ENCODE measurements at places on chromosomes 5 and 9.
A peak's percentile ranks its signal among the peaks of the same experiment; 100 is the strongest.

DNA sequence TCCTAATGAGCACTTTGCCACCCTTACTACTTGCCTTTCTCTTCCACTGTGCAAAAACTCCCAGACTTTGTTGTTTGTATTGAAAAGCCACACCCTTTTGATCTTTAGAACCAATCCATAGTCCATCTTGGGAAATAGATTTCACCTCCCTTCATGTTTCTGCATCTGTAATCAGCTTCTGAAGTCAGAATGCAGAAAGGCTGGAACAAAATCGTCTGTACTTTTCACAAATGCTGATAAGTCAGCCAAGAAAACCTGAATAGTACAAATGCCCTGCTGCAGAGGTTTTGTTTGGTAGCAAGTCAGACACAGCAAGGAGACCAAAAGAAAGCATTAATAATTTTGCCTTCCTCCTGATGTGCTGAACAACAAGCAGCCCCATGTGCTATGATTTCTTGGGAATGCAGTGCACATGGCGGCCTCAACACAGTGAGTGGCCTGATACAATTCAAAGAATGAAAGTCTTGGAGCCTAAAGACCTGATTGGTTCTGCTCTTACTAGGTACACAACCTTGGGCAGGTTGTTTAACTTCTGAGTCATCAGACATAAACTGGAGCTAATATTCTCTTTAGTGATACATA is 59.2 kb upstream of the STK32A start:
- DNase-seq = no peak
- H3K27me3 ChIP-seq = peaks cover 5% of the 10 kb centered on the region
- no peaks in the 10 kb centered on the region for H3K4me1 ChIP-seq
- H3K4me3 ChIP-seq = no peak overlapping the region
- H3K36me3 ChIP-seq = no peaks in the 10 kb centered on the region

GRCh38 chr5:64273276-64273675 is 107.6 kb downstream of the RNF180 start:
- no peak overlapping the region for H3K4me3 ChIP-seq
- H3K36me3 ChIP-seq = no peaks in the 10 kb centered on the region
- no peak overlapping the region for H3K27ac ChIP-seq
- H3K27me3 ChIP-seq = no peaks in the 10 kb centered on the region
- no peaks in the 10 kb centered on the region for H3K4me1 ChIP-seq
- no peak for DNase-seq

DNA sequence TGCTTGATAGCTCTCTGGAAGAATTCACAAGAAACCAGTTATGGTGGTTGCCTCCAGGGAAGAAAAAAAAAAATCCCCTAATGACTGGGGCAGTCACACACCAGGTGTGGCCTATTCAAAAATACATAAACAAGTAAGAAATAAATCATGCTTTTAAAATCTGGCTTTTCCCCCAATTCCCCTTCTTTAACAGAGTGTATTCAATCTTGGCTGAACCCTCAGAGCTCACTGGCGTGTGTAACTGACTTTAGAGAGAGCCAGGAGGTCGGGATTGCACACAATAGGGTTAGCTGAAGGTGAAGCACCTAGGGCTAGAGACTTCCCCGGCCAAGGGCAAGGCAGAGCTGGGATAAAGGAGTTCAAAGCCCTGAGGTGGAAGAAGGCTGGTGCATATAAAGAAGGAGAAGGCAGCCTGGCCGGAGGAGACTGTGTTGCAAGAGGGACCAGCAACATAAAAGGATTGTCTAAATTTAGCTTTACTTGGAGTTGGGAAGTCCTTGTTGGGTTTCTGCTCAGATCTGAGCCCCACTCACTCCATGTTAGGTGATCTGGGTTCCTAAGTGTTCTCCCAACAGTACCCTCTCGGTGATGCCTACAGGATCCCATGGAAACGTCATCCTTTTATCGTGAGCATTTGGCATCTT is 19.7 kb downstream of the FNBP1 start:
- H3K27ac ChIP-seq = peak overlapping the region; percentile 86
- DNase-seq = no peak
- H3K36me3 ChIP-seq = peaks cover 50% of the 10 kb centered on the region
- H3K4me1 ChIP-seq = peaks cover 100% of the 10 kb centered on the region
- H3K27me3 ChIP-seq = no peaks in the 10 kb centered on the region

DNA sequence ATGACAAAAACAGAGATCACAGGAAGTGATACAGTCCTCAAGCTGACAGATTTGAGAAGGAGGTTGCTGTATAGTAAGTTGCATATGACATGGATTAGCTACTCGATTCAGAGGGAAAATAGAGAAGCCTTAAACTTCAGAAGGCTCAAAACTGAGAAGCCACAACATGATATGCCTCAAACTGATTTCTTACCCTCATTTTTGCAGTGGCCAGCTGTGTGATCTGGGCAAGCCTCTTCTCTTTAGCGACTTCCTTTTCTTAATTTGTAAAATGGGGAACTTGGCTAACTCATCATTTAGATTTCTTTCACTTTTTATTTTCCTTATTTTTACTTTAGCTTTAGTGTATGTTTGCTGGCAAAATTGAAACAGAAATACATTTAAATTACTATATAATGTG is 421.1 kb downstream of the KIF4B start:
- H3K4me1 ChIP-seq = no peaks in the 10 kb centered on the region
- H3K27ac ChIP-seq = no peak overlapping the region
- no peak for DNase-seq
- no peak overlapping the region for H3K4me3 ChIP-seq
- H3K27me3 ChIP-seq = no peaks in the 10 kb centered on the region
- no peaks in the 10 kb centered on the region for H3K36me3 ChIP-seq

- no peaks in the 10 kb centered on the region for H3K36me3 ChIP-seq
- H3K27ac ChIP-seq = no peak overlapping the region
- H3K4me1 ChIP-seq = peaks cover 11% of the 10 kb centered on the region
- DNase-seq = no peak
- no peak overlapping the region for H3K4me3 ChIP-seq
Measured at GRCh38 chr5:57332361-57332760, 150.2 kb downstream of the ACTBL2 start.

- H3K4me1 ChIP-seq = peaks cover 44% of the 10 kb centered on the region
- peak; percentile 33 for DNase-seq
- H3K27me3 ChIP-seq = peaks cover 15% of the 10 kb centered on the region
Measured at GRCh38 chr5:177495243-177496060, 2.0 kb downstream of the PDLIM7 start.

DNA sequence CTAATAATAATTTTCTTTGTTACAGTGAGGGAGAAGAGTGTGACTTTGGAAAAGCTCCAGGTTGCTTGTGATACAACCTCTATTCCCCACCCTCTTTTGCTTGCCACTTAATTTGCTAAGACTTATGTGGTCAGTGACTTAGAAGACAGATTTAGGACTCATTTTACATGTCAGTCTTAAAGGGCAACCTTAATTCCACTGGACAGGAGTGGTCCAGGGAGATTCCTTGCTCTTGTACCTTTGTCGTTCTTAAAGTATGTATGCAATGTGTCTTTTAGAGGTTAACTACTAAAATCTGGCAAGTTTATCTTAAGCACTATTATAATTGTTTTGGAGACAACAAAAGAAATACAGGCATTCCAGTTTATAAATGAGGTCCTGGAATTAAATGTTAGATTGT is 20.0 kb downstream of the SLC30A5 start:
- no peaks in the 10 kb centered on the region for H3K4me1 ChIP-seq
- H3K4me3 ChIP-seq = no peak overlapping the region
- no peak for DNase-seq

GRCh38 chr9:134570151-134570621 is 71.4 kb upstream of the COL5A1 start:
- no peak overlapping the region for H3K27ac ChIP-seq
- H3K4me3 ChIP-seq = no peak overlapping the region
- no peaks in the 10 kb centered on the region for H3K4me1 ChIP-seq
- no peak for DNase-seq

- no peaks in the 10 kb centered on the region for H3K36me3 ChIP-seq
- H3K27ac ChIP-seq = no peak overlapping the region
- H3K4me3 ChIP-seq = no peak overlapping the region
- DNase-seq = no peak
Measured at GRCh38 chr9:84371737-84372136, 31.2 kb upstream of the SLC28A3 start.

DNA sequence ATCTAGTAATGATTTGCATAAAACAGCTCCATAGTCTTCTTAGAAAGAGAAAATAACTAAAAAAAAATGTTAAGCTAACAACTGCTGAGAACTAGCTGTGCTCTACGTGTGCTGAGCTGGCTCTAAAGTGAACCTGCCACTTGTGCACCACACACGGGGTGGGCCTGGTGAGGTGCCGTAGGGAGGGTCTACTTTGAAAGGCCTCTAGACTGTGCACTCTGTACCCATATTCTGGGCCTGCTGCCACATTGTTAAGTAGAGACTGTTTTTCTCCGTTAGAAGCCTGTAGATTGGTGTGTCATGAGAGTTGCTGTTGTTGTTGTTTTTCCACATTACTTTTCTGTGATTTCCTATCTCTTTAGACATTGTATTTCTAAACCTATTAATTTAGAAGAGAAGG is 93.9 kb downstream of the CD180 start:
- no peak for DNase-seq
- H3K27ac ChIP-seq = no peak overlapping the region
- H3K4me3 ChIP-seq = no peak overlapping the region
- no peaks in the 10 kb centered on the region for H3K27me3 ChIP-seq

- no peak overlapping the region for H3K4me3 ChIP-seq
- no peaks in the 10 kb centered on the region for H3K27me3 ChIP-seq
- no peaks in the 10 kb centered on the region for H3K4me1 ChIP-seq
- H3K36me3 ChIP-seq = no peaks in the 10 kb centered on the region
- H3K27ac ChIP-seq = no peak overlapping the region
Measured at GRCh38 chr5:149062371-149063016, 368 bp downstream of the SH3TC2 start.

GRCh38 chr5:53331463-53331862 is 149.0 kb upstream of the FST start:
- H3K4me1 ChIP-seq = no peaks in the 10 kb centered on the region
- H3K4me3 ChIP-seq = no peak overlapping the region
- H3K36me3 ChIP-seq = no peaks in the 10 kb centered on the region
- DNase-seq = no peak

DNA sequence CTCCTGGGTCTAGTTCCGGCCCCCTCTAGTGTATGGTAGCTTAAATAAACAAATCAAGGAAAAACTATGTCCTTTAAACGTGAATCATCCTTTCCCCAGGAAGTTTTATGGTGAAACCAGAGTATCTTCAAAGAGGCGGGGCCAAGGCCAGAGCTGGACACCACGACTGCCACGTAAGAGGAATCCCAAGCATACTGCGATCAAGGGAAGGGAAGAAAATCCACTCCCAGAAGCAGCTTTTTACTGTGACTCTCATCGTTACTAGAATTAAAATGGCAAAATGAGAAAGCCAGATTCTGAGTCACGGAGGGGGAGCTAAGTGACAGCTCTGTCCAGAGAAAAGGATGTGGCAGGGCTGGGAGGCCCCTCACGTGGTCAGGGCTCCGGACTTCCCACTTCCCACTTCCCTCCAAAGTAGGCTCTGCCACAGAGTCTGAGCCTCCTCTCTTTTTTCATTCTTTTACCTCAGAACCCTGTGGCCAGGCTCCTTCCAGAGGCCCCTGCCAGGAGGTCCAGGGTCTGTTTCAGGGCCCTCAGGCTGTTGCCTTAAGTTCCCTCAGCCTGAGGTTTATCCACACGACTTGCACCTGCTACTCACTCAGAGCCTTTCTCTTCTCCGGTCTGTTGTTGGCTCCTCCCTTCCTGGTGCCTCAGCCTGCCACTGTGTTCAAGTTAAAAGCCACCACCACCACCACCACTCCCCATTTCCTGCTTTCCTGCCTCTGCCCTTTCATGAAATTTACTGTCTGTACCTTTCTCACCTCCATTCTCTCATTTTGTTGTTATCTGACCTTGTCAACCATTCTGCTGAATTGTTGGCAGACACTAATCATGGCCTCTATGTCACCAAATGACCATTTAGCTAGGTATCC is 1.4 kb upstream of the GLRX start:
- peak overlapping the region; percentile 87 for H3K27ac ChIP-seq
- no peaks in the 10 kb centered on the region for H3K36me3 ChIP-seq
- peak overlapping the region; percentile 90 for H3K4me3 ChIP-seq
- H3K27me3 ChIP-seq = no peaks in the 10 kb centered on the region
- H3K4me1 ChIP-seq = peaks cover 60% of the 10 kb centered on the region

GRCh38 chr9:69136779-69137178 is 37.3 kb upstream of the TJP2 start:
- no peaks in the 10 kb centered on the region for H3K27me3 ChIP-seq
- no peaks in the 10 kb centered on the region for H3K36me3 ChIP-seq
- DNase-seq = no peak
- H3K27ac ChIP-seq = no peak overlapping the region

- H3K27me3 ChIP-seq = peaks cover 3% of the 10 kb centered on the region
- no peak overlapping the region for H3K4me3 ChIP-seq
- DNase-seq = no peak
- no peak overlapping the region for H3K27ac ChIP-seq
Measured at GRCh38 chr5:133697536-133698258, 85.4 kb upstream of the FSTL4 start.

DNA sequence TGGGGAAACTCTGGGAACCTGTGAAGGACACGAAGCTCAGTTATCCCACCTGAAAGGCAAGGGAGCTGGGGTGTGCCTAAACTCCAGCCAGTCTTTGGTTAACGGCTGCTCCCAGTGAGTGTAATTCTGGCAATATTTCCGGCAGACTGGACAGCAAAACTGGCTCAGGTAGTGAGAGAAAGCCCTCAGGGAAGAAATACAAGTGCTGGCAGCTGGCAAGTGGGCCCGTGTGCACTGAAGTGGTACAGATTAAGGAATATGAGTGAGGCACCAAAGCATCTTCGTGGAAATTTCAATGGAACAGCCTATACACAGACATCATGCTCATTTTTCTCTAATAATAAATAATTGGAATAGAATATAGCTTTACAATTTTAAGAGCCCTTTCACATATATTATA is 56.2 kb downstream of the ABHD17B start:
- no peak for DNase-seq
- H3K4me3 ChIP-seq = no peak overlapping the region
- peaks cover 6% of the 10 kb centered on the region for H3K36me3 ChIP-seq

- H3K27ac ChIP-seq = no peak overlapping the region
- peaks cover 74% of the 10 kb centered on the region for H3K36me3 ChIP-seq
- no peaks in the 10 kb centered on the region for H3K4me1 ChIP-seq
- no peak overlapping the region for H3K4me3 ChIP-seq
Measured at GRCh38 chr9:120532891-120533290, 47.1 kb downstream of the CDK5RAP2 start.

DNA sequence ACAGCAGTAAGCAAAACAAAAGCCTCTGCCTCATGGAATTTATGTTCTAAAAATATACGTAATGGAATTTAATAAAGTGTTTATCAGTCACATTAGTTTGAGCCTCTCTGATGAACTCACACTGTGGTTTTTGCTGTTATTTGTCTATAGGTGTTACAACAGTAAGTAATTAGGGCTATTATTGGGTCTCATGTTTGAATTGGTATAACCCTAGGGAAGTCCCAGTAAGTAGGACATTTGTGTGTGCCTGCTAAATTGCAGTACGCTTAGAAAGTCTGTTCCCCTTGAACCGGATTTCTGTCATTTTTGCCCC is 197.6 kb downstream of the NR3C1 start:
- H3K4me3 ChIP-seq = peak overlapping the region; percentile 7
- no peak for DNase-seq
- peaks cover 31% of the 10 kb centered on the region for H3K4me1 ChIP-seq
- H3K36me3 ChIP-seq = peaks cover 19% of the 10 kb centered on the region
- peak overlapping the region; percentile 71 for H3K27ac ChIP-seq
- H3K27me3 ChIP-seq = no peaks in the 10 kb centered on the region
